ENCODE measurements at places on chromosomes 3 and 15.

DNA sequence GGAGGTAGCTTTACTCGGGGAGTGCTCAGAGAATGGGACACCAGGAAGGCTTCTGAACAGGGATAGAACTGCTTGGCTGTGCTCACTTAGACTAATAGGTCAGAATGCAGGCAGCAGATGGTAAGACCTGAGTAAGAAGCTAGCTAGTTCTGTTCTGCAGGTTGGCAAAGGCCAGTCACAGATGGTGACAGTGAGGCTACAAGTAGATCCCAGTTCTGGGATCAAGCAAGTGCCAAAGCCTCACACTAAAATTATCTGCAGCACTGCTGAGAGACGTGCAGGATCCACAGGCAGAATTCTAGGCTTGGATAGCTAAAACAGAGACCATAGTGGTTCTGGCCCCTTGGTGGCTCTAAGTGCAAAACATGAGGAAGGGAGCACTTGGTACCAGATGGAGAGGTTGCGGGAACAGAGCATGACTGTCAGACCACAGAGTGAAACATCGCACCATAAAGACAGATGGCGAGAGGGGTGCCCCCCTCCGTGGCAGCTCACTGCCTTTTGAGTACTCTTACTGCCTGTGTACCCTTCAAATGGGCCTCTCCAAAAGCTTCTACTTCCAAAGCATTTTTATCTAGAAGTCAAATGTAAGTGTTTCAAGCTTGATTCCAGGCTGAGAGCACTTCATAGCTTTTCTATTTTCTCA, 3.6 kb upstream of the GLCE start:
- peak; percentile 92 for DNase-seq

DNA sequence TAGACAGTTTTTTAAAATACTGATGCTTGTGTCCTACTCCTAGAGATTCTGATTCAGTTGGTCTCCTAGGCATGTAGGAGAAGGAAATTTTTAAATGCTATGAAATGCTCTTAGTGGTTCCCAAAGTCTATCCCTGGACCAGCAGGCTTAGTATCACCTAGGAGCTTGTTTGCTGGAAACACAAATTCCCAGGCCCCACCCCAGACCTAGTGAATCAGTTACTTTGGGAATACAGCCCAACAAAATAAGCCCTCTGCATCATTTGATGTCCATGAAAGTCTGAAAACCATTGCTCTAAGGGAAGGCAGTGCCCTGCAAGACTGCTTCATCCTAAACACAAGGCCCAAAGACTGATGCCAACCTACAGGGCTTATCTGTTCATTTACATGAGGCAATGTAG, 36.3 kb downstream of the CCNL1 start:
- DNase-seq: no peak

DNA sequence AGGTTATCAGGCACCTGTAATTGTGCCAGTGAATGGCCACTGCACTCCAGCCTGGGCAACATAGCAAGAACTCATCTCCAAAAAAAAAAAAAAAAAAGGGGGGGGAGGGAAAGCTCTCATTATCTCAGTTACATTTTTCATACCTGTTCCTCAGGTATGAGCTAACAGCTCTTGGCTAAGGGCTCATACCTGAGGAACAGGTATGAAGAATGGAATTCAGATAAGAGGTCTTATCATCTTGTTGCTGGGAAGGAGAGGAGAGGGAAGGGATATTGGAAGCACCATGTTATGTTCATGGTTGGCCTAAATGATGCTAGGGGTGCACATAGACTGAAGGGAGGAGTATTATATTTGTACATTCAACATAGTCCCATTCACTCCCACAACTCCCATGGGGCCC, 2.6 kb downstream of the SLC15A2 start:
- DNase-seq: no peak

DNA sequence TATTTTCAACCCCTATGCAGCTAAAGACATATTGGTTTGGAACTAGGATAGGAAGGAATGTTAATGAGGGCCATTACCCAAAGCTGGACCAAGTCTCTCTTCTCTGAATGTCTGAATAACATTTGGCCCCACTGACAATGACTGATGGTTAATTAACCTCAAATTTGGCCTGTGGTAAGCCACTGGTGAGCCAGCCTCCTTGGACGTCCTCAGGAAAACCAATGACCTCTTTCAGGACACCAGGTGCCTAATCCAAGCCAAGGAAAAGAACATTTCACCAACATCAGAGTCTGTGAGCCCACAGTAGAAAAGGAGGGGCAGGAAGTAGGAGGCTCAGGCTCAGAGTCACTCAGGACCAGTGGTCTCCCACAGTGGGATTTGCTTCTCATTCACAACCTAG, 56.4 kb upstream of the ETV5 start:
- no peak for DNase-seq

- DNase-seq: no peak
These were observed 73.4 kb downstream of the SMAD6 start for GRCh38 chr15:66775127-66776105.

DNA sequence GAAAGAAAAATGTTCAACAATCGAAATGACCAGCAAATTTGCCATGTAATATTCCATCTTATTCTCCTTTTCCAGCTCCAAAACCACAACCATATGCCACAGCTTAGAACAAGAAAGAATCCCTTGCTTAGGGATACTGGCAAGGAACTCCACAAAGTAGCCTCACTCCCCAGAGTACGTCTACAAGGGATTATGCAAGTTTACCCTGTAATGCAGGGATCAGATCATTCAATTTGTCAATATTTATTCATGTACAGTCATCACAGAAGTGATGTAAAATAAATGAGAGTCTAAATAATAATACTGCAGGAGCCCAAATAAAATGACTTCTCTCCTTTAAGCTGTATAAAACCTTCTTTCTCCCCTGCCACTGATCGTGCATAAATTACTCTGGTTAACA, 23.5 kb upstream of the MYO1E start:
- DNase-seq: no peak

GRCh38 chr15:32953533-32953910, 235.7 kb downstream of the GREM1 start:
- DNase-seq: no peak

DNA sequence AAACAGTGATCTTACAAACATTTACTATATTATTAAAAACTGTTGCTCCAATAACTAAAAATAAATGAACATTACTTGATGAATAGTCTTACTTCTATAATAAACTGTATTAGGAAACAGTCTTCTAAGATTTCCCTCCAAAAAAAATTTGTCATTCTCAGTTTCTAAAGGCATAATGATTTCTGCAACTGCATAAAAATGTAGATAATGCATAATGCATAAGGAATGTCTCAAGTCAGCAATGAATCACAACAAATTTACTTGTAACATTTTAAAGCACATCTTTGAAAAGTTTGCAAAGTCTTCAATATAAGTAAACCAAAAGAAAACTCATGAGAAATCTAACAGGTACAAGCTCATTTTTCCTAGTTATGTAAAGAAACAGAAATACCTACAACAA, 113.5 kb downstream of the VPS13C start:
- no peak for DNase-seq

DNA sequence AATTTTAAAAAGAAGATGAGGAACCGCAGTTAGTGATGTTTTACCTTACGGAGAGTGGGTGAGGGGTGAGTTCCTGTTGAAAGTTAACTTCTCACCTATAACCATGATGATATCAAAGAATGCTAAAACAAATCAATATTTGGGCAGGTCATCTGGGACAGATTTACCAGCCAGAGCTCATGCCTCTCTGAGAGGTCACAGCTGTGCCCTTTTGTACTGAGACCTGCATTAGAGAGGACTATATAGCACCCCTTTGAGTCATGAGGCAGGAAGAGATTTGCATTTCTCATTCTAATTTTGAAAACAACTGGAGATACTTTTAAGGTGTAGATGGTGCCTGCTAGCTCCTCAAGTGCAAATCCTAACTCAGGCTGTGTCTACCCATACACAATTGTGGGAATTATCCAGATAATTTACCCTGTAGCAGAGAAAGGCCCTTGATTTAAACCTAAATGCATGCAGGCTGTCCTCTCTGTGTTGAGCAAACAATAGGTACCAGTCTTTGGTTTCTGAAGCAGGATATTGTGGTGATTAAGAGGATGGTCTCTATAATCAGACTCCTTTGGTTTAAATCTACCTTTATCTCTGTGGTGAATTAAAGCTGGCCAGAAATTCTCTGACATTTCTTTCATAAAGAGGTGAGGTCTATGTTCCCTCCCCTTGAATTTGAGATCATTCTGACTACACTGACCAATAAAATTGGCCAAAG, 5.8 kb upstream of the TM4SF4 start:
- DNase-seq: no peak

DNA sequence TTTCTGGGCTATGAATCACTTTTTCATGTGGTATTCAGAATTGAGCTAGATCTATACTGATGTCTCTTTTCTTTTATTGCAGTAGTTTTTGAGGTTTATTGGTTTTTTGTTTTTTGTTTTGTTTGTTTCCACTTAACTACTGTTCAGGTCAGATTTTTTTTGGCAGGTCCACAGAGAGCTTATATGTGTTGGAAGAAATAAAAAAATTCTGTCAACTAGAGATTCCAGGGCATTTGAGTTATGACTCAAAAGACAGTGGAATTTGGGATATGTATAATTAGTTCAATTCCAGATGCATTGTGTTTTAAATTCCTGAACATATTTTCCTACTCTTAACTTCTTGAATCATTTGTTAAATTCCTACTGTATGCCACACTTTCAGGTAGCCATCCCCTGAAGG, 727.2 kb downstream of the SI start:
- no peak for DNase-seq

GRCh38 chr15:80404761-80405553, 775 bp downstream of the ARNT2 start:
- peak; percentile 23 for DNase-seq

- DNase-seq: no peak
These were observed 15.0 kb downstream of the TIGIT start for GRCh38 chr3:114308830-114309229.

- no peak for DNase-seq
These were observed 65.4 kb downstream of the CHDH start for GRCh38 chr3:53780806-53781205.

GRCh38 chr3:144497452-144497851, 525.8 kb downstream of the DIPK2A start:
- no peak for DNase-seq

DNA sequence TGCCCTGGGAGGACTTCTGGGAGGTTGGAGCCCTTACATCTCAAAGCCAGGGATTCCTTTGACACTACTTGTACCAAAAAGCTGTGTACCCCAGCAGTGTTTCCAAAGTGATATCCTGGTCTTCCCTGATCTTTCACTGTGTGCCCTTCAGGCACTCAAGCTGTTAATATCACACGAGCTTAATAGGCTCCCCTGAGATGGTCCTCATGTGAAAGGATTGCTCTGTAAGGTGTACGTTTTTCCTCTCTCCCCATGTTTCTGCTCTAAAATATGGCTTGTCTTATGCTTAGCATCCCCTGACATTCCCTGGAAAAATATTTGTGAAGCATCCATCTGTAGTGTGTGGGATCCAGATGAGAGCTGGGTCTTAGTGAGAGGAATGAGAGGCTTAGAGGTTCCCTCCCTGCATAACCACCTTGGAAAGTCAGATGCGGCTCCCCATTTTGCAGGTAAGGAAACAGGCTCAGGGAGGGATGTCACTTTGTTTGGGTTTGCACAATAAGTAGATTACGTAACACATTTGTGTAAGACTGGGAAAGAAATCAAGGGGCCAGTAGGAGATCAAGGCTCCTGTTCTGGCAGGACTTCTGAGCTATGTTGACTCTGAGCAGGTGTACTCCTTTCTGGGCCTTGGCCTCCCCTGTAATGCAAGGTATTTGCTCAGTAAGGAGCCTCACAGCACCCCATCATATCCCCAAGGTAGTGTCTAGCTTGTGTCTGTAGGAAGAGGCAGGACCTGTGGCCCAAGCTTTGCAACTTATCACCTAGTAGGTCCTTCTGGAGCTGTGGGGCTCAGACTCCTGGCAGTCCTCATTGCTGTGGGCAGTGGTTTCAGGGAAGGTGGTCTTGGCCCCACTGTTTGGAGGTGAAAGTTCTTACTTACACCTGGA, 667 bp upstream of the ACOX2 start:
- DNase-seq: no peak

- DNase-seq: no peak
These were observed 36.8 kb upstream of the KIF23 start for GRCh38 chr15:69377216-69377970.

GRCh38 chr3:9727743-9728142, 3.8 kb upstream of the BRPF1 start:
- DNase-seq: no peak

DNA sequence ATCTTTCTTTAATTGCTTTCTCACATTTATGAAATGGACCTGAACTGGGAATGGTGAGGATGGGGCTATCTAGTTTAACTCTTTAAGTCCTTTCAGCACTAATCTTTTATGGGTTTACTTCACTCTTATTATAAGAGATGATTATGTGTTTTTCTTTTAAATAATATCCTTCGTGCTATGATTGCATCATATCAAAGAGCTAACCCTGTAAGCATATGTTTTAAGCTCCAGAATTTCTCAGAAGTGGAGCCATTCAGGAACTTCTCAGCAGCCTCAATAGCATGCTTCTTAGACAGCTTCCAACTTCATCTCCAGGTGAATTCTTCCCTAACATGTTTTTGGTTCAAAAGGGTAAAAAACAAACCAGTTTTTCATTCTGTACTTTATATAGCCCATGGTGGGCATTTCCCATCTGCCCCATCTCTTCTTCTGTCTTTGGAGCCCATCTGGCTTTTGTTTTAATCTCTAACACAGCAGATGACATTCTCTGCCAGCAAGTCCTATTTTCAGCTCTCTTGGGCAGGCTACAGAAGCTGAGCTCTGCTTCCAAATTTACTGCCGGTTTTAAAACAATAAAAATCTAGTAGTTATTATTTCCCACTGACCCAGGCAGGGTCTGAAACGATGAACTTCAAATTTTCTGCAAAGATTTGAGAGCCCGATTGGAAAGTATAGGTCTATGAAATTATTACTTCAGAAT, 26.8 kb upstream of the IL1RAP start:
- no peak for DNase-seq

GRCh38 chr15:73369154-73369694, 466 bp upstream of the HCN4 start:
- no peak for DNase-seq

DNA sequence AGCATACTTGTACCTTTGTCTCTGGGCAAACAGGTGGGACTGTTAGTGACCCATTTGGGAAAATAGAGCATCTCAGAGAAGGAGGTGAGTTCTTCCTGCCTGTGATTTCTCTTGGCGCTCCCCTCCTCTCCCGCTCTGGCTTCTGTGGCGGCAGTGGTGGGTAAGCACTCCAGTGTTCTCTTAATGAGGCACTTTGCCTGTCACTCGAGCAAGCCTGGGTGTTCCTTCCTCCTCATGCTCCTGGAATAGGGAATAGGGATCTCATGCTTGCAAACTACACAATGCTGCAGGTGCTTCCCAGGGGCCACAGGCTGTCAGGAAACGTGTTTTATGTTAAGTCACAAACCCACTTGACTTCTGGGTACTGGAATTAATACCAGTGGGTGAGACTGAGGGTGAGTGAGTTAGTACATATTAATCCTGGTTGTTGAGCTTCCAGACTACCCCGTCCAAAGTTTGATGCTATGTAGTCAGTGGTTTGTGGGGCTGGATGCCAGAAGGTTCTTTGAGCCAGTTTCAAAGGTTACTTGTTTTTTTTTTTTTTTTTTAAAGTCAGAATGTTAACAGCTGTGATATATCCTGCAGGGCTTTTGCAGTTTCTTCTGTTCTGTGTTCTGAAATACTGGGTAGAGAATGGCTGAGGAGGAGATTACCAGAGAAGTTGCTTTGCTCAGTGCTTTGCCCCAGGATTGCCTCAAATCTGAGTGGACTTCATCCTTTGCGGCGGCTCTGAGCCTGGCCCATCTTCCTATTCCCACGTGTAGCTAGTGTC, 30.5 kb downstream of the EDEM1 start:
- no peak for DNase-seq

- no peak for DNase-seq
These were observed 144.9 kb upstream of the MRPS22 start for GRCh38 chr3:139198929-139199328.

GRCh38 chr3:134404366-134404885, 30.2 kb upstream of the AMOTL2 start:
- DNase-seq: no peak
